Heart left ventricle (tissue), 16 donors: ENCODE measurements at places on chromosomes 7 and 10. TPM values are rescaled to one million over a fixed set of nuclear protein-coding genes. Genes with fewer than 3 reads are reported as not detected.

- DNase-seq = no peak
Measured at GRCh38 chr7:54837168-54837567, 78.2 kb upstream of the SEC61G start.

DNA sequence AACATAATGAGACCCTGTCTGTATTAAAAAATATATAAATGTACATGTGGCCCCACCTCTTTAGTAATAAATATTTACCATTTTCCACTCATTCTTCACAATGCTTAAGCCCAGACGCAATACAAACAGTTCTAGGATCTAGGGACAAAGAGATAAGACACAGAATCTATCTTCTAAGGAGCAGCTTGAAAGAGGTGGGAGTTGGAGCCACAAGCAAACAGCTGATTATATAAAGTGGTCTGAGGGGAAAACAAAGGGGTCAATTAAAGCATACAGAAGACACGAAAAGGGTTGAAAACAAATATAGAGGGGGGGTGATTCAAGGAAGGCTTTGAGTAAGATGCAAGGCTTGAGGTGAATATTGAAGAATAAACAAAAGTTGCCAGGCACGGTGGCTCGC is 43.1 kb downstream of the UBE2H start:
- no peak for DNase-seq

- DNase-seq = no peak
Measured at GRCh38 chr7:101620395-101620794, 8.7 kb downstream of the MYL10 start.

DNA sequence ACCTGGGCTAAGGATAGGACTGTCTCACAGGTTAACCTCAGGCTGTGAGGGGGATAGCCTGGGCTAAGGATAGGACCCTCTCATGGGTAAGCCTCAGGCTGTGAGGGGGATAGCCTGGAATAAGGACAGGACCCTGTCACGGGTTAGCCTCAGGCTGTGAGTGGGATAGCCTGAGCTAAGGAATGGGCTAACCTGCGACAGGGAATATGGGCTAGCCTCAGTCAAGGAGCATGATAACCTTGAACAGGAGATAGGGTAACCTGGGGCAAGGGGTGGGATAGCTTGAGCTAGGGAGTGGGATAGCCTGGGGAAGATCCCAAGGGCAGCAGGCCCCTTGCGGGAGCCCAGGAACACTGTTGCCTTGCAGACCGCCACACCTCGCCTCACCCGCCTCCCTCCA is 42.7 kb downstream of the GRID2IP start:
- DNase-seq = no peak

DNA sequence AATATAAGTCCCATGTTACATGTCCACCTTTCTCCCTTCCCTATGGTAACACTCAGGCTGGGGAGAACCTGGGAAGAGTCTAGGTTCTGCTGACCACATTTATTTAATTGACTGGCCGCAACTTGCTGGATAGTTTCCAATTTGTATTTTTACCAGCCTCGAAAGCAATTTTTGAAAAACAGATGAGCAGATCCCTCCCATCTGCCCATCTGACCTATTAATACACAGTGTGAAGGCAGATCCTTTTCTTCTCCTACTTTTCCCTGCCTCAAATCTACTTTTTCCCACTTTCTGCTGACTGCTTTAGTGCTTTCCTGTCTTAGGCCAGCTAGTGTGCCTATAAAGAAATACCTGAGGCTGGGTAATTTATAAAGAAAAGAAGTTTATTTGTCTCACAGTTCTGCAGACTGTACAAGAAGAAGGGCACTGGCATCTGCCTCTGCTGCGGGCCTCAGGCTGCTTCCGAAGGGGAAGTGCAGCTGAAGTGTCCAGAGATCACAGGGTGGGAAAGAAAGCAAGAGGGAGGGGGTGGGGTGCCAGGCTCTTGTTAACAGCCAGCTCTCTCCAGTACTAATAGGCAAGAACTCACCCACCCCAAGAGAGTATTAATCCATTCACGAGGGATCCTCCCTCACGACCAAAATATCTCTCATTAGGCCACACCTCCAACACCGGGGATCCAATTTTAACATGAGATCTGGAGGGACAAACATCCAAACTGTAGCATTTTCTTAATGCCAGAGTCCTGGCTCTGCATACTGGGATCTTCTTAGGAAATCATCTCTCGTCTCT is 336.0 kb upstream of the IGFBP3 start:
- DNase-seq = no peak

Gene ACBD7
- 1.1 TPM for total RNA-seq

- no peak for DNase-seq
Measured at GRCh38 chr10:31172925-31173324, 141.3 kb upstream of the ZNF438 start.

Gene RAPGEF5
- 11.0 TPM for total RNA-seq

- DNase-seq = no peak
Measured at GRCh38 chr10:132810807-132811700, 25.1 kb upstream of the NKX6-2 start.
